ENCODE measurements at places on chromosomes 4 and X.

- no peak for DNase-seq
Measured at GRCh38 chr4:61520681-61521160, 320.6 kb downstream of the ADGRL3 start.

DNA sequence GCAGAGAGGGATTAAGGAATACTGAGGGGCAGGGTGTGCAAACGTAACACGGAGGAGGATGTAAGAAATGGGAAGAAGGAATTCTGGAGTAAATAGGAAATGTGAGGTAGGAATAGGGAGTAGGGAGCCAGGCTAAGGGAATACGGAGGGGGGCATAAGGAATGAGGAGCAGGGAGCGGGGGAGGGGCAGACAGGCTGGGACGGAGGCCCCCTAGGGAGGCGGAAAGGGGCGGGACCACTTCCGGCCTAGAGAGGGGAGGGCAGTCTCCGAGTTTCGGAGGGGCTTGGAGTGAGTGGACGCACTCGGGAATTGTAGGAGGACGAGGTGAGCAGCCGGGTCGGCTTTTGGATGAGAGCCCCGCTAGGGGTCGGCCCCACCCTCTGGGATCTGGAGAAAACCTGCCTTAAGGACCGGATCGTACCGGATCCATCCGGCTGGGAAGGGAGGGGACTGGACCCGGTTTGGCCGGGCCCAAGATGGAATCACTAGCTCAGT, 612 bp downstream of the MAGED2 start:
- peak; percentile 49 for DNase-seq

DNA sequence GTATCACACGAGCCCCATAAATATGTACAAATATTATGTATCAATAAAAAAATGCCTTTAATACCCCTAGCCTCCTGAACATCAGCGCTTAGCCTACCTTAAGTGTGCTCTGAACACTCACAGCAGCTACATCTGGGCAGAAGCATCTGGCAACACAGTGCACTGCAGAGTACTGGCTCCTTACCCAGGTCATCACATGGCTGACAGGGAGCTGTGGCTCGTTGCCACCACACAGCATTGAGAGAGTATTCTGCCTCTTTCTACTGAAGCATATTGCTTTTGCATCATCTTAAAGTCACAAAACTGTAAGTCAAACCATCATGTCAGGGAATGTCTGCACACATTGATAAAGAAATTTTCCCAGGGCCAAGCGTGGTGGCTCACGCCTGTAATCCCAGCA, 55.2 kb downstream of the TRIML1 start:
- no peak for DNase-seq

DNA sequence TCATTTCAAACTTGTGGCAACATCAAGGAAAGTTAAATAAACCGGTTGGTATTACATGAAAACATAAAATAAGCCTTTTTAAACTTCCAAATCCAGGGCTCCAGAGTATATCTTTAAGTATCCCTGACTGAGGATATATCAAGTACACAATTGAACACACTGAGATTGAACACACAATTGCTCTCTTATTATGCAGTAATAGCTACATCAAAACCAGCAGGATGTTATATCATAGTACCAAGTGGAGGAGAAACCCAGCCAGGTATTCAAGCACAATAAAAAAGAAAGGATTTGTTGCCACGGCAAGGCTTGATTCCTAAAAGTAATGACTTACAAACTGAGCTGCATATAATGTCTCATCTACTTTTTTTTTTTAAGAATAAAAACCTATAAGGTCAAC, 605.8 kb downstream of the SPOCK3 start:
- no peak for DNase-seq

- DNase-seq, result no peak
Measured at GRCh38 chr4:82501154-82501442, 60.7 kb downstream of the TMEM150C start.

DNA sequence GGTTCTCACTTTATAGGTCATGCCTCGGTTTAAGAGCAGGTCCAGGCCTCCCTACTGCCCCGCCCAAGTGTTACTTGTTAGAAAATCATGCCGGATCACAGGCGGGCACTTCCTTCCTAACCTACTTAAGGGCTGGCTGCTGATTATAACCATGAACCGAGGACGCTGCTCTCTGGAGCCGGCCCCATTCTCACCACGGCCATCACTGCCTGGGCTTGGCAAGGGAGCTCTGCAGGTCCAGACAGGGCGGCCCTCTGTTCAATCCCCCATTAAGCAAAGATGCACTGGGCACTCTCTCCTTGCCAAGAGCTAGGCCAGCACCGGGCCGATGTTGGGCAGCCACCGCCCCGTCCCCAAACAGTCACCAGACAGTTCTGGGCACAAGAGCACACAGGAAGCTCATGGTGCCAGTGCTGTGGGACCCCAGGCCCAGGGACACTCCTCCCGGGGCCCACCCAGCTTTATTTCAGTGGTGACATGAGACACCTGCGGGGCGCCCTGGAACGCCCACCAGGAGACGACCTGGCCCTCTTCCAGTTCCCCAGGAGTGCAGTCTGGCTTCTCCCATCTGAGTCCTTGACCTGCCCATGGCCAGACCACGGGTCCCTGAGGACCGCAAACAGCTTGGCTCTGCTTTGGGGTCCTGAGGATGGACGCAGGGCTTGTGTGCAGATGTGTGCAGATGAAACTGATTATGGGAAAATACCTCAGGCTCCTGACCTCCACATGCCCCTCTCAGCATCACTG, 44.0 kb downstream of the ABLIM2 start:
- DNase-seq, result no peak

GRCh38 chrX:6384921-6385320, 150.0 kb downstream of the VCX3A start:
- DNase-seq, result no peak

DNA sequence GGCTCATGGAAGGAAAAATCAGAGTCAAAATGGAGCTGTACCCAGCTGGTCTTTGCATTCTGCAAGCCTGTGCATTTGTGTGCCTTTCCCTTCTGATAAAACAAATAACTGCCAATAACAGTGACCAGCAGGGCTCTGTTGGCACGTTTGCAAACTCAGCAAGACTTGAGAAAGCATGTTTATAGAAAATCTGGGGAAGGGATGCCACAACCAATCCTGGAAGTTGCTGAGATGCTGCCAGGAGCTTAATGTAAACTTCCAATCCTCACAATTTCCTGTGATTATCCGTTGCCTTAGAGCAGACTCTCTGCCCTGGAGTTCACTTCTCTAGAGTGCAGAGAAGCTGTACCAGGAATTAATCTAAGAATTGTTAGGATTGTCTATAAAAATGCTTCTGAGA, 6.9 kb upstream of the ANXA3 start:
- DNase-seq, result no peak

DNA sequence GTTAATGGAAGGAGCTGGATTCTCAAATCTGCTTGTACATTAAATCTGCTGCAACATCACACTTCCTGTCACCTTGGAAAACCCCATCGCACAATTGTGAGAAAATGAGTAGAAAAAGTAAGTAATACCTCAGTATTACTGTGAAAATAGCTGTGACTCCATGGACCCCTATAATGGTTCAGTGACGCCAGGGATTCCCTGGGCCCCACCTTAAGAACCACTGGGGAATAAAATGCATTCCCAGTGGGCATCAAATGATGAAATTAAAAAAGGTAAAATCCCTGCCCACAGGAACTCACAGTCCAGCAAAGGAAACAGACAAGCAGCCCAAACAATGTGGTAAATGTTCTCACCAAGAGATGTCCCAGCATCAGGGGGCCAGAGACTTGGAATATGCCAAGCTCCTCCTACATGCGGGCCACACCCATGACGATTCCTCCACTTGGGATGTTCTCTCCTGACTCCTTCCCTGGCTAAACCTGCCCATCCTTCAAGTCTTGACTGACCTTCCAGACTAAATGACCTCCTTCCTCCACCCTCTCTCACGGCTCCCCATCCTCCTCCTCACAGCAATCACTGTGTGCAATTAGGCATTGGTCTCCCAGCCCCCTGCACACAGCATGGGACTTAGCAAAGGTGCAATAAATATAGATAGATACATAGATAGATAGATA, 2.6 kb downstream of the EVC2 start:
- no peak for DNase-seq

DNA sequence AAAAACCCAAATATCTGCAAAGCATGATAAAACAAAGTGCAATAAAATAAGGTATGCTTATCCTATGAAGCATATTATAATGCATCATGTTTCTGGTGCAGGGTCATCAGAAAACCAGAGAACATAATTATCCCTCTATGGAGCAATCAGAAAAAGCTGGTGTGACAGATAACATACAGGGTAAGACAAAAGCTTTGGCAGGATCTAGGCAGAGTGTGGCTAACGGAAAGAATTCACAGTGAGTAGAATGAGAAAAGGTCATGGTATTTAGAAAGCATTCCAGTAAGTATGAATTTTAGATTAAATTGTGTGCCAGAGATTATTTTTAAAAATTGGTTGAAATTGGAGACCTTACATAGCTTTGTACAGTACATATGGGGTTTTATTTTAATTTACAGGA, 29.0 kb upstream of the UGT2B4 start:
- no peak for DNase-seq

- DNase-seq, result peak; percentile 57
Measured at GRCh38 chr4:38310446-38311043, 350.3 kb downstream of the PTTG2 start.

DNA sequence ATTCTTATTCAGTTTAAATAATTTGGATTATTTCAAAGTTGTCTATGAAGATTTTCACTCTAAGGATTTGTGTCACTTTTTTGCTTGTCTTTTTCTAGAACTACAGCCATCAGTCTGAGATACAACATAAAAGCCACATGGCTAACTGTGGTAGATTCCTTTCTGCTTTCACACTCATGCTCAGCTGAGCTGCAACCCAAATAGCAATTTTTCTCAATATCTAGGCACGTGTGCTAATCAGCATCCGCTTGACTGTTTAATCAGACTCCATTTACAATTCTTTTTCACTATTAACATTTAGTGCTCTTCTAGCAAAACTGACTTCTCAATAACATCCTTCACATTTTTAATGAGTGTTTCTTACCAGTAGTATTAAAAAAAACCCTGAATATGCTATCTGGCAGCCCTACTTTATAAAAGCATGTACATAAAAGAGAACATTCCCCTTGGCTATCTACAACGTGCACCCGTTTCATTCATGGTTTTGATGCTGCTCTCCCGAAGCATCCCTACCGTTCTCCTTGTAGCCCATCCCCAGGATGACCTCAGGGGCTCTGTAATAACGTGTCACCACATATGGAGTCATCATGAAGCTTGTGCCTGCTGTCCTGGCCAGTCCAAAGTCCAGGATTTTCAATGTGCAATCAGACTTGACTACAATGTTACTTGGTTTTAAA, 259.2 kb downstream of the MAPK10 start:
- DNase-seq, result no peak

DNA sequence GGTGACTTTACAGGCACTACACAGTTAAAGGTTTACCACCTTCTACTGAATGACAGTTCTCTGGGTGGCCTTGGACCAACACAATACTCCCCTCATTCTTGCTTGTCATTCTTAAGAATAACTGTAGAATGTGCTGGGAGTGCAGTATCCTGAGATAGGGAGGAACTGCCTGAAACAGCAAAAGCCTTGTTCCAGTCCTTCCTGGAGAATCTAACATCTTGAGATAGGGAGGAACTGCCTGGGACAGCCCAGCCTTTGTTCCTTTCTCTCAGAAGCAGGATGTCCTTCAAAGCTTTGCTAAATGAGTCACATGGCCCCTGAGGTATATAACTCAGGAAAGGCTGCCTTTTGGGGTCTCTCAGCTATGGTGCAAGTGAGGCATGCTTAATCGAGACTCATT, 145.7 kb upstream of the MBNL3 start:
- DNase-seq, result no peak

GRCh38 chr4:54473077-54473545, 184.6 kb upstream of the KIT start:
- DNase-seq, result no peak

- DNase-seq, result no peak
Measured at GRCh38 chrX:70254063-70254400, 6.0 kb downstream of the P2RY4 start.

- DNase-seq, result no peak
Measured at GRCh38 chrX:11401966-11402365, 108.8 kb downstream of the AMELX start.

DNA sequence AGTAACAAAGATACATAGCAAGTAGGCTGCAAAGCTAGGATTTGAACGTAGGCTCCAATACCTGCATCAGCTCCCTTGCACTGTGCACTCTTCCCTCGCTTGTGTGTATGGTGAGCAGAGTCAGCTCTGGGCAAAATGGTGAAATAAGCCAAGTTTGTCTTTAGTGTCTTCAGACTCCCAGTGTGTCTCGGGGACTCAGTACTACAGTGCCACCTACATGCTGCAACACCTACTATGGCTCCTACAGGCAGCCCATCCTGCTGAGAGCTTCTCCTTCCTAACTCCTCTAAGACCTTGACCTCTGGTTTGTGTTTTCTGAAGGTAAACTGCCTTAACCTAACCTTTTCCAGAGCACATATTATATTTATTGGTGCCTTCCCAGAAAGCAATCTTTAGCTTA, 42.5 kb downstream of the RTL9 start:
- no peak for DNase-seq

- DNase-seq, result no peak
Measured at GRCh38 chr4:102761296-102761701, 531 bp upstream of the MANBA start.

- DNase-seq, result no peak
Measured at GRCh38 chrX:130974323-130974722, 71.3 kb upstream of the ENOX2 start.
